Fibroblast of upper back skin (primary cell): ENCODE measurements at places on chromosomes 7 and 10.

DNA sequence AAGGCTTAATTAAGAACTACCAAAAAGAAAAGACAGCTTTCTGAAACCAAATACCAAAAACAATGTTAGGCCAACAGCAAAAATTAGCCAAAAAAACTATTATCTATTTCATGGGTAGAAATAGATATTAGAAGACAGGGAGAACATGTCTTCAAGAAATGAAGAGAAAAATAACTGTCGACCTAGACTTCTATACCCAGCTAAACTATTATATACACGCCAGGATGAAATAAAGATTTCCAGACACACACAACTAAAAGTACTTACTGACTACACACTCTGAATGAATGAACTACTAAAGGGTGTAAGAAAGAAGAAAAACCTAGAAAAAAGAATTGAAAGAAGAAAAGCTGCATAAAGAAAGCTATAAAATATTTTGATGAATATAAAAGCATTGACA, 11.5 kb upstream of the CDHR3 start:
- DNase-seq: no peak

DNA sequence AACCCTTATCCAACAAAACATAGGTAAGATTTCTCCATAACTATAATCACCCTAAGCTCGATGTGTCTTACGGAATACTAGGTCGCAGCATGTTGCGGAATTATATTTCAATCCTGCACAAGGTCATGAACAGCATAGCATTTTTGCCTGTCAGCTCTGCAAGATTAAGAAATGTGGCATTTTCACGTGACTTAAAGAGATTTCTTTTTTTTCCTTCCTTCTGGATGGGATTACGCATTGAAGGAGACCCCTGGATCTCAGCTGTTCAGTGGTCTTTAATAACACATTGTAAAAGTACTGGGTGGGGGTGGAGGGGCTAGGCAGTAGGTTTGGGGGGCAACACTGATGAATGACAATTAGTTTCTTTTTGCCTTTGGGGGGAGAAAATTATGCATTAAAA, 106.7 kb downstream of the CUBN start:
- DNase-seq: peak; percentile 56

DNA sequence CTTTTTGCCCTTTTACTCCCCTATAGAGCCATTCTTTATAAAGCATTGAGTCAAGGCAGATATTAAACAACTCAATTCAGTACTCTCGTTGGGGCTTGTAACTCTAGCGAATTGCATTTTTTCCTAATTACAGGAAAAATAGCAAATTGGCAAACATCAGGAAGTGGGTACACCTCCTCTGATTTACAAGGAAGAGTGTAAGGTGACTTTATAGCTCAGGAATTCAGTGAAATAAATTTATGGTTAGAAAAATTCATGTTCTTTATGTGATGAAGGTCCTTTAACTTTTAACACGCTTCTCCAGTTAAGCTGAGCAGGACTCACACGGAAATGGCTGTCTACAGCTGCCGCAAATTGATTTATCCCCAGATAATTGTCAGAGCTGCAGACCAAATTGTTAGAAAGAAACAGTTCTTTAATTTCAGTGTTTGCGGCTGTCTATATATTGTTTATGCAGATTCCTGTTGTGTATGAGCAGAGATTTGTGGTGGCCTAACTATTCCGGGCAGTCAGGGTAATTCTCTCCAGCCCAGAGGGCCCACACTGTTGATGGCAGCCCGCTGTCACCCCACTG, 151.1 kb upstream of the MKI67 start:
- DNase-seq: peak; percentile 7

- no peak for DNase-seq
Observed at GRCh38 chr10:123567984-123568739, 98.0 kb upstream of the GPR26 start.

DNA sequence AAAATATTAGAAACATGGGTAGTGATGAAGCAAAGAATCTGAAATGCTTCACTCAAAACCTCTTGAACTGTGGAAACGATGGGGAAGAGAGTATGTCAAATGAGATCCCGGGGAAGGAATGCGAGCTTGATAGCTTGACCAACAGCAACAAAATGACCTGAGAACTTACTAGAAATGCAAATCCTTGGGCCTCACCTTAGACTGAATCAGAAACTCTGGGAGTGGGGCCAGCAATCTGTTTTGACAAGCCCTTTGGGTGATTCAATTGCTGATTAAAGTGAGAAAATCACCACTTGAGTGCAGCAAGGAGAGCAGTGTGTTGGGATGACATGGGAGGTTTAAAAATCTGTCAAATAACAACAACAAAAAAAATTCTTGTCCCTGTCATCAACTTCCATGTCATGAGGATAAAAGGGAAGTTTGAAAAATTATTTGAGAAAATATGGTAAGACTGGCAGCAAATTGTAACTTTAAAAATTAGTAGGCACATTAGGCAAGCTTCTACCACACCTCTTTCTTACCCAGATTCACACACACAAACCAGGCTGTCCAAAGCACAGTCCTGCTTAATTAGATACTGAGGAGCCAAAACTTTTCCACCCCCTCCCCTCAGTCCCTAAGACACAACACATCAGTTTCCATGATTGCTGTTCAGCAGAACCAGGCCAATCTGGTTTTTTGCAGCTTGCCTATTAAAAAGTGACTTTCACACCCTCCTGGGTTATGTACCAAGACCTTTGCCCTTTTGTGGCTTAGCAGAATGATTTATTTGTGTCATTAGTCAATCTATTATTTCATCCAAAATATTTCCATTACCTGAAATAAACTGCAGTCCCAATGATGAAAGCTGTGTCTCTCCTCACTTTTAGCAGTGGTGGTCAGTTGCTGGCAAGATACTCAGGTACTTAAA, 15.6 kb downstream of the CALCR start:
- peak; percentile 3 for DNase-seq

- DNase-seq: peak; percentile 13
Observed at GRCh38 chr7:20561908-20562307, 53.6 kb upstream of the ABCB5 start.

- DNase-seq: peak; percentile 18
Observed at GRCh38 chr7:22109761-22110160, 164.1 kb upstream of the CDCA7L start.

DNA sequence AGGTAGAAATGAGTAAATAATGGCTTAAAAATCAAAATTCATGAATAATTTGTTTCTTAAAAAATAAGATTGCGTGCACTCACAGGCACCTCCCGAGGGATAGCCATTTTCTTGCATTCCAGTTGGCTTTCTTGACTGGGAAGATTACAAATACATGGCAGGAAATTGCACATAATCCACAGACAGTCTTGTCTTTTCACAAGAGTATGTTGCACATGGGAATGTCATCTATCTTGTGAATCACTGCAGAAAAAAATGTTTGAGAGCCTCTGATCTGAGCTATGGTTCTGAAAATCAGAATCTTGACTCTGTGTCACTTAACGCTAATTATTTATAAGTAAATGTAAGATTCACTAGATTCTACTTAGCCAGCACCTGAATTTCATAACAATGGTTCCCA, 74.1 kb upstream of the PRKG1 start:
- DNase-seq: peak; percentile 96

DNA sequence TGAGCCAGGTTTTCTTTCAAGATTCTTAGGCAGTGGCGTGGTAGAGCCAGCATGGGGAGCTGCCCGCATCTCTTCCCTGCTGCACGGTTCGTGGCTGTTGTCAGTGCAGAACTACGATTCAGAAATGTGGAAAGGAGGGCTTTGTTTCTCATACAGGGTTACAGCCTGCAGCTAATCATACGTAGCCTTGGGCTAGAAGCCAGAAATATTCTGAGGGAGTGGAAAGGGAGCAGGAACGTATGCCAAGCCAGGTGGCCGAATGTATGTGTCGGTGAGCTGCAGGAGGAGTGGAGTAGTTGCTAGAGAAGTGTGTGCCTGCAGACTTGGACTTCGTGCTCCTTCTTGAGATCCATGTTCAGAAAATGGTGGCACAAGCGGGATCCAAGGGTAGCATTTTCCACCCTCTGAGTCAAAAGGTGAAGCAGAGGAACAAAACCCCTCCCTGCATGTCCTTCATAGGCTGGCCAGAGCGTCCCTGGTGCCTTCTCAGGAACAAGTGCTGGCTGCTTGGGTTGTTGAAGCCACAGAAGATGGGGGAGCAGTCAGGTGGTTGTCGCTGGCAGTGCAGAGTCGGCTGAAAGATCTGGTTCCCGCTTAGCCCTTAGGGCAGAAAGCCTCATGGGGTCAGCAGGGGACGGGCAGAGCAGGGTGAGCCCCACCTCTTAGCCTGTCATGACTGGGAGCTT, 40.9 kb downstream of the LANCL2 start:
- no peak for DNase-seq

DNA sequence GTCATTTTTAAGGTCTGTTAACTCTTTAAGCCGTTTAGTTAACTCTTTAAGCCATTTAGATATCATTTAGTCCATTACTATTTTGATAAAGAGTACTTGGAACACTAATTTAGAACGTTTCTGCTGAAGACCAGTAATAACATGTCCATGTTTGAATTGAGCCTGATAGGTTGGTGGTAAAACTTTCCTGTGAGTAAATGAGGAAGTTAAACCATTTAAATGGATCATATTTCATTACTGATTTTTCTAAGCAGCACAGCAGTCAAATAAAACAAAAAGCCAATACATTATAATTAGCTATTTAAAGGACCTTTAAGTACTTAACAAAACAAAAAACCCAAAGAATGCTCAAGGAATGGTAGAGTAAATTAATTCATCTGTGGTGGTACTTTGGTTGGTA, 29.4 kb downstream of the PHTF2 start:
- no peak for DNase-seq

DNA sequence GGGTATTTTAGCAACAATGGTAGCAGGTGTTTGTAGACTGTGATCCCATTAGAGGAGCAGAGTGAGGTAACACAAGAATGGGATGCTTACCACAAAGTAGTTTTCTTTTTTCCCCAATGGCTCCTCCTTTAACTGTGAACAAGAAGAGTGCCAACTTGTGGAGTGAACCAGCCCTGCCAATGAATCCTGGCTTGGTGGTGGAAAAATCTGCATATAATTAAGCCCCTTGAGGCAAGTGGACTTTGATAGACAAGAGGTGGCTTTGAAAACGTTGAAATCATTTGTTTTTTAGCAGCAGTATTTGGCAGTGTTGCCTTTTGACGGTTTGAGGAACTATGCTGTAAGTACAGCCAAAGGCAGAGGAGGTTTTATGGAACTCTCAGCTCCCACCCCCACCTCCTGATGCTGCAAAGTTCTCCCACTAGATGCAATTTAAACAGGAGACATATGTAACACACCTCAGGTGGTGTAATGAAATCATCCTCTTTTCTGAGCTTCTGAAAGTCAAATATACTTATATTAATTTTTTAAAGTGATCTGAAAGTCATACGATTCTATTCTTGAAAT, 295.6 kb downstream of the DPP6 start:
- no peak for DNase-seq

DNA sequence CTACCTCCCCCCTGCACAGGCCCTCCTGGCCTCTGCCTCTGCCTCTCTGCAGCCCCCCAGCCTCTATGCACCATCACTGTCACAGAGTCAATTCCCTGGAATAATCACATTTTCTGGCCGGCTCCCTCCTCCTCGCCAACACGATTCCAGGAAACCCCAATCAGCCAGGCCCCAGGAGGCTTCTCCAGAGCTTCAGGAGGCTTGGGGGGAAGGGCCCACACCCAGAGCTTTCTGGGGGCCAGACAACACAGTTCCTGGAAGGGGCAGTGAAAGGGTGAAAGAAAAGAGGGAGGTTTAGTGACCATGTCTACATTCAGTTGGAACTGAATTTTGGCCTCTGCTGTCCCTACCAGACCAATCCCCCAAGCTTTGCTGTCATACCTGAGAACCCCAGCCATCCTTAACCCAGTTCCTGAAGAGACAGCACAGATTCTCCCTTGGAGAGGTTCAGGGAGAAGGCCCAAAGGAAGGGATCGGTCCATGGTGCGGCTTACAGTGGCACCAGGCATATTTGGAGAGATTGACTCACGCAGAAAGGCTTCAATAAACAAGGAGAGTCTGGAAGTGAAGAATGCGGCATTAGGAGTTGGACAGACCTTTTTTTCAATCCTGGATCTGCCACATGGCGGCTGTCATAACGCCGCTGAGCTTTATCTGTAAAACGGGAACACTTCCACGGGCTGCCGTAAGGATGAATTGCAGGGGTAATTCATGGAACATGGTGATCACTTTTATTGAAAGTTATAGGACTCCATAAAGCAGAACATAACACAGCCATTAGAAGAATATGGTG, 89.0 kb downstream of the NEURL1 start:
- no peak for DNase-seq

- DNase-seq: no peak
Observed at GRCh38 chr10:129713659-129714265, 246.7 kb downstream of the MGMT start.

- DNase-seq: peak; percentile 59
Observed at GRCh38 chr10:34299105-34299611, 515.9 kb downstream of the PARD3 start.

GRCh38 chr7:142880876-142881505, 4.6 kb downstream of the TRPV6 start:
- DNase-seq: no peak

DNA sequence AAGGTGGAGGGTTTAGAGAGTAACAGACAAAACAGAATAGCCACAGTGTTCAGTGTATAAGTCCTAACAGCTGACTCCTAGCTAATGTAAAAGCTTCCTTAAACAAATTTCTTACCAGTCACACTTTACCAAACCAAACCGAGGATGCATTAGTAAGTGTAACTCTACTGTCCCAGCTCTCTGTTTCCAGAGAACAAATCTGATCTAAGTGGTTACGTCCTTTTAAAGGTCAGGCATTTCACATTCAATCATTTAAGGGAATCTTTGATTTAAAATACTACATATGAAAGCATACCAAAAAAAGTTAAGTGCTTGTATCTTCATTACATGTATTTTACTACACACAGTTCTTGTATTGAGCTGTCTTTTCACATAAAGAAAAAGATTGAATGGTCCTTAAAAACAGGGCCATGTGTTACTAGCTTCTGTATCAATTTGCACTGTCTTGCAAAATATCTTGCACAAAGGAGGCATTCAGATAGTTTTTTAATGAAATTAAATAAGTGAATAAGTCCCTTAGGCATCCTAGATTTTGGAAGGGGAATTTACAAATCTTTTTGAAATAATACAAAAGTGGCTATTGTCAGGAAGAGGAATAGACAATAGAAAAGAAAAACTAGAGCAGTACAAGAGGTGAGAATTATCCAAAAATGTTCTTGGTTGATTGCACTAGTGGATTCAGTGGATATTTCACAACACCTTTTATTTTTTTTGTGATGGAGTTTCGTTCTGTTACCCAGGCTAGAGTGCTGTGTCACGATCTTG, 58.4 kb upstream of the SPOCK2 start:
- no peak for DNase-seq
